ENCODE measurements at places on chromosomes 7 and 10. TPM values are rescaled to one million over a fixed set of nuclear protein-coding genes. Genes with fewer than 3 reads are reported as not detected.

SEMA3A gene
- total RNA-seq, result 33.0 TPM

ANKRD7 gene
- total RNA-seq, result 12.2 TPM

CLRN3 gene
- total RNA-seq, result not detected

STK31 gene
- total RNA-seq, result 13.5 TPM

NODAL gene
- 2.0 TPM for total RNA-seq

HYCC1 gene
- total RNA-seq, result 86.4 TPM

NDUFB2 gene
- total RNA-seq, result 34.6 TPM

GRCh38 chr7:150716368-150716767 is at the start of gene GIMAP1:
TSS of gene GIMAP1 (plus strand) at chr7:150716613. CDS start at chr7:150719048, 2,435 bp downstream.
- peak; percentile 8 for DNase-seq

DNA sequence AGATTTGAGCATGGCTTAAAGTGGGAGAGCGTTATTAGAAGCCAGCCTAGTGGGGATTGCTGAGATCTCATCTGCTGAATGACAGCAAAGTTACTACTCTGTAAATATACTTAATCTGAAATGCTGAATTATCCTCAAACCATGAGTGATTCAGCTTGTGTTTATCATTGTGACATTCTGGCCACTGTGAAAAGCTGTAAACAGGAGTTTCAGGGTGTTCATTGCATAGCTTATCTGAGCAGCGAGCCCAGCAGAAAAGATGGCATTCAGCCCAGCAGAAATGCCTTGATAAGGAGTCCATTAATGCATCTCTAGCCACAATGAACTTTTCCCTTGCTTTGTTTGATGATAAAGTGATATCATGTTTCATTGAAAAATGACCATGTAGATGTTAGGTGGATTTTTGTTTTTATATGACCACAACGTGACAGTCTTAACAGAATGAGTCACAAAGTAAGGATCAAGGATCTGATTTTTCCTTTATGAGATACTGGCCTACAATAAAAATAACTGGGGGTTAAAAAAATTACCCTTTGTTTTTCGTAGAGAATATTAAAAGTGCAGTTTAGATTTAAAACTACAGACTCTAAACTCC is 7.8 kb downstream of the TES start:
- no peak for DNase-seq

- no peak for DNase-seq
Observed at GRCh38 chr10:70096016-70096704, 36.5 kb downstream of the AIFM2 start.

GRCh38 chr10:47145290-47145934 is 154.6 kb upstream of the GDF10 start:
- DNase-seq, result no peak

- no peak for DNase-seq
Observed at GRCh38 chr7:150363370-150363769, 5.3 kb upstream of the REPIN1 start.

DNA sequence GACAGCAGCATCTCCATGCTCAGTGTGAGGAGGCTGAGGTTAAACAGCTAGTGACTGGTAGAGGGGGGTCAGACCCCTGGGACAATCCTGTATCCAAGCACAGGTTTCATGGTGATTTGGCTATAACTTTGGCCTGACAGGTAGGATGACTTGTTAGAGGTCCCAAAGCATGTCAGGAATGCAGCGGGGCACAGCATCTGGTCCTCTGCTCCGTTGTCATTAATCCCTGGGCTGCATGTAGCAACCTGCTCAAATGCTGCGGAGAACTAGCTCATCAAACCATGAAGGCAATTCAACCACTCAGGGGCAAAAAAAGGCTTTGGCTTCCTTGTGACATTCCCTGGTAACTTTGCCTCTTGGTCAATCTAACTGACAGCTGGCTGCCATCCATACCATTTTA is 26.8 kb downstream of the WNT2 start:
- no peak for DNase-seq

Measured in frontal cortex (tissue), 4 donors.